ENCODE measurements at places on chromosomes 7 and 10.

DNA sequence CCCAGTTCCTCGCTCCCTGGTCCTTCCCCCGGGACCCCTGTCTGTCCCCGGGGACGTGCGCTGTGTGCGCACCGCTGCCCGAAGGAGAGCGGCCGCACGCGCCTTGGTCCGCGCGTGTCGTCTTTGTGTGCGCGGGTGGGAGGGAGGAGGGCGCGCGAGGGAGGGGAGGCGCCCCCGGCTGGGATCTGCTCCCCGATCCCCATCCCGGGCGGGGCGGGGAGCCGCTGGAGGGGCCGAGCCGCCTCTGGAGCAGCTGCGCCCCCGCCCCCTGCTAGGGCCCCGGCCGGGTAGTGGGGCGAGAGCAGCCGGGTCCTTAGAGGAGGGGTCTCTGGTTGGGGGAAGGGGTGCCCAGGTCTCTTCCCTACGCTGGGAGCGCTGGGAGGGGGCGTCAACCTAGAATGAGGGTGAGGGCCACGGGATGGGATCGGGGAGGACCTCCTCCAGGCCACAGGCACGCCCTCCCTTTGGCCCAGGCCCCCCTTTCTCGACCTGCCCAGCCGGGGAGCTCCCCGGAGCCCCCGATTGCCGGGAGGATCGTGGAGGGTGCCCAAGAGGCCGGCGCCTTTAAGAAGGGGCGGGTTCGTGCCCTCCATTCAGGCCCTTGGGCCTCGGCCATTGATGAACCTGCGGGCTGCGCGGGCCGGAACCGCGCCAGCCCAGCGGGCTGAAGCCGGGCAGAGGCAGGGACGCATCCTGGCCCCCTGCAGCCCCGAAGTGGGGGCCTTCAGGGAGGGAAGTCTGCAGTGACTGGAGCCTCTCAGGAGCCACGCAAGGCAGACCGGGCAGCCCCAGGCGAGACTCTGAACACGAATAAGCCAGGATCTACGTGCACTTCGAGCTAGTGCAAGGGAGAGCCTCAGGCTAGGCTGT, 678 bp downstream of the SH2B2 start:
- DNase-seq: no peak

DNA sequence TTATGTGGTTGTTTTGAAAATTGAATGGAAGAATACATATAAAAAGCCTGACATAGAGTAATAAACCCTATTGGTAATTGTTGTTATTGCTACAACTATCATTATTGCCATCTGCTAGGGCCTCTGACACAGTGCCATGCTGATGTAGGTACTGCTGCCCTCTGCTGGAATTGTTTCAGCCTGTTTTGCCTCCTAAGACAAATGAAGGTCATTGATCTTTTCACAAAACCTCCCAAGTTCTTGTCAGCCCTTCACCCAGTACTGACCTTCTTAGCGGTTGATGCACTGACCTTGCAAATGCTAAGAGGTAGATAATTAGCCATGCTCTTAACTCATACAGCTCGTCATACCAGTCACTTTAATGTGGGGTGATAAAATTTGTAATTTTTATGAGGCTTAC, 975.2 kb downstream of the SORCS1 start:
- DNase-seq: no peak

GRCh38 chr10:1343176-1343575, 287.0 kb downstream of the WDR37 start:
- DNase-seq: no peak

GRCh38 chr10:114060456-114060855, 16.8 kb downstream of the ADRB1 start:
- DNase-seq: no peak

GRCh38 chr10:35843524-35844181, 201.6 kb upstream of the FZD8 start:
- no peak for DNase-seq

DNA sequence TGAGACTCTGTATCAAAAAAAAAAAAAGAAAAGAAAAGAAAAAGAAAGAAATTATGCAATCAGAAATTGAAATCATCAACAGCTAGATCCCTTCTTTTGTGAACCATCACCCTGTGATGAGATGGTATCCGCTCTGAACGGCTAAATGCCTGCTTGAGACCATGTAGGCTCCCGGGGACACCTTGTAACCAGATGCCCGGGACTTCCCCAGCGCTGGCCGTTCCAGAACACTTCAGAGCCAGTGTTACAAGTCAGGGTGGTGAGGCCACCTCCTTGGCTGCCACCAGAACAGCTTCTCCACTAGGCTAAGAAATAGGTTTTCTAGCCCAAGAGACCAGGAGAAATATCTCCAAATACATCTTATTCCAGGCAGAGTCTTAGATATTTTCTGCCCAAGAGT, 119.4 kb upstream of the SH2B2 start:
- no peak for DNase-seq

DNA sequence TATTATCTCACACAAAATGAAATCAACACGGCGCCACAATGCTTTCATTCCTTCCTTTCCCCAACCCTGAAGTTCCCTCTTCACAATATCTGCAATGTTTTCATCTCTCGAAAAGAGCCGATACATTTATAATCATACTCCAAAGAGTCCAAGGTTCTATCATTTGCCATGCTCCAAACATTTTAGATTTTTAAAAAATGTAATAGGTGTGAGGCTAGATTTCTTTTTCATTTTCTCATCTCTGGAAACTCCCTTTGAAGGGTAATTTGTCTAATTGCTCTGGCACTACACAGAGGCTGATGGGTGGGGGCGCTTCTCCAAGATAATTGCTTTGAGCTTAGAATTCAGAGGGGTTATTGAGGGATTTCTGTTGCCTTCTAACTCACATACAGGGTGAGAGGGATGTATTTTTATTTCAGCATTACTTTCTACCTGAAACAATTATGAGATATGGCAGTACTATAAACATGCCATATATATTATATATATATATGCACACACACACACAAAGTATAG, 4.9 kb downstream of the DLX5 start:
- DNase-seq: no peak

GRCh38 chr7:88347090-88347489, 40.4 kb upstream of the STEAP4 start:
- no peak for DNase-seq

- DNase-seq: no peak
Observed at GRCh38 chr10:14378387-14378960, 47.8 kb upstream of the FRMD4A start.

GRCh38 chr7:74074770-74075169, 8.8 kb upstream of the LIMK1 start:
- no peak for DNase-seq

GRCh38 chr7:2425749-2426148, 22.3 kb downstream of the CHST12 start:
- DNase-seq: no peak
